ENCODE measurements at places on chromosomes 3 and 15.

DNA sequence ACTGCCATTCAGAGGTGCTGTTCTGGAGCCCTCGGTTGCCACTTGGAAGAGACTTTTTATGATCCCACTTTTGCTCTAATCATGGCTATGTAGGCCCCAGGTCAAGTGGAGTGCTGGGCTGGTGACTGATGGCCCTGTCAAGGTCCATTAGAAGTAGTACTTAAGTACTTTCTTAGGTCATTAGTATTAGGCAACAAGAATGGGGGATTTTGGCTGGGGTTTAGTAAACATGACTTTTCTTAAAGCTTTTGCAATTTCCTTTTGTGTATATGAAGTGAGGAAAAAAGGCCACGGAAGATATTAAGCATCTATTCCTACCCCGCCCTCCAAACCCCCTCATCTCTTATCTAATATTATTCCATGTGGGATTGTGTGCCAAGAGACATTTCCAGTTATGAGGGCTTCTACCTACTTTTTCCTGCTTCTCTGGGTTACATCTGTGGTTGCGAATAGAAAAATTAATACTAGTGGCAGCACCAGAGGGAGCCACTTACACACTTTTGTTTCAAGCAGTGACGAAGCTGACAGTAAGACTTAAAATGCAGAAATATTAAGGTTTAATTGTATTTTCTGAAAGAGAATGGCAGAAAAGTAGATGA, 13.9 kb downstream of the NLGN1 start:
- peak; percentile 38 for DNase-seq

DNA sequence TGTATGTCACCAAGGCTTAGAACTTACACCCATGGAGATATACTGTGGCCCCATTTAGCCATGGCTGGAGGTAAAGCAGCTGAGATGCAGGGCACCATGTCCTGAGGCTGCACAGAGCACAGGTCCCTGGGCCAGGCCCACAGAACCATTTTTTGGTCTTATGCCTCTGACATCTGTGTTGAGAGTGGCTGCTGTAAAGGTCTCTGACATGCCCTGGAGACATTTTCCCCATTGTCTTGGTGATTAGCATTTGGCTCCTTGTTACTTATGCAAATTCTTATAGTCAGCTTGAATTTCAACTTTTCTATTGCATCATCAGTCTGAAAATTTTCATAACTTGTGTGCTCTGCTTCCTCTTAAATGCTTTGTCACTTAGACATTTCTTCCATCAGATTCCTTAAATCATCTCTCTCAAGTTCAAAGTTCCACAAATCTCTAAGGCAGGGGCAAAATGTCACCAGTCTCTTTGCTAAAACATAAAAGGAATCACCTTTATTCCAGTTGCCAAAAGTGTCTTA, 701.3 kb downstream of the EPHA3 start:
- DNase-seq: no peak

DNA sequence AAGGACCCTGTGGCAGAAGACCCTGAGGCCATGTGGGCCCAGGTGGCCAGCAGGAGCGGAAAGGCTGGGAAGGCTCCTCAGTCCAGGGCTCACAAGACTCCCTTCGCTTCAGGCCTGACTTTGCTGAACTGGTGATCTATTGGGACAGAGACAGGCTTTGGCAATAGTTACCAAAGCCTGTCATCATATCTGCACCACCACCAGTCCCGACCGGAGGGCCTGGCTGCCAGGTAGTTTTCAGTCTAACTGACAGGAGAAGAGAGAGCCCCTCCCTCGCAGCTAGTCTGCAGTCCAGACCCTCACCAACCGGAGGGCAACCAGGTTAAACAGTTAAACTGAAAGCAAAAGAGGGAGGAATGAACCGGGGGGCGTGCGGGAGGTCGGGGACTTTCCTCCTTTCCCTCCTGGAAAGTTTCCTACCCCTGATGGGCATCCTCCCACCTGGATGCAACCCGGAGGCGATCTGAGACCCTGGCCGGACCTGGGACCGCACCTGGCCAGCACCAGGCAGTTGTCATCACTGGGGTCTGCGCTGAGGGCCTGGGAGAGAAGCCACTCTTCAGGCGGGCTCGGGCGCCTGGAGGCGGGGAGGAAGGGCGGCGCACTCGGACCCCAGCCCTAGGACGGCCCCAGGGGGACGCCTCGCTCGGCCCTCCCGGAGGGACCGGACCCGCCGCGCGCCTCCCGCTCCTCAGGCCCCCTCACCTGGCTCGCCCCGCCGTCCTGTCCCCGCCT, 435 bp downstream of the RAB27A start:
- DNase-seq: peak; percentile 74

- peak; percentile 67 for DNase-seq
Measured at GRCh38 chr3:72938471-72939265, 50.8 kb downstream of the GXYLT2 start.

DNA sequence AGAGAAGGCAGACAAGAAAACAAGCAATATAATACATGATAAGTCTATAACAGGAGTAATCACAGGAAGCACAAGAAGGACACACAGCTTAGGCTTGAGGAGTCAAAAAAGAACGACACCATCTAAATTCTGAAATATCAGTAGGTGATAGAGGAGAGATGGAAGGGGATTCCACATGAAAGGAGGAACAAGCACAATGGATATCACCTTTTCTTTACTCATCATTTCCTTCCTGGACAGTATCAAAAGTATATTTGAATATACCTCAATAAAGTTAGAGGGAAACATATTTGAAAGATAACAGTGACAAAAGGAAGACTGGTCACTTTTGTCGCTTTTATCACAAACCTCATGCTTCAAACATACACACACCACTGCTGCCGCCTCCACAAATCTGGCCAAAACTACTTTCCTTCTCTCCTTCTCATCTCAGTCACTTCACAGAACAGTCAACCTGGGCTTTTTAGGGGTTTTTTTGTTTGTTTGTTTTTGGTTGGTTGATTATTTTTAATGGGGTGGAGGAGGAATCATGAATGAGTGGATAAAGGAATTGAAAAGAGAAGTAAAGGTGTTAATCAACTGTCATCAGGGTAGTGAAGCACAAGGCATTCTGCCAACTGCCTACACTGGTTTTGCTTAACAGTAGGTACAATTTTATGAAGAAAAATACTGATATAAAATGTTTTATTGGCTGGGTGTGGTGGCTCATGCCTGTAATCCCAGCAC, 18.5 kb downstream of the DENND4A start:
- DNase-seq: no peak

DNA sequence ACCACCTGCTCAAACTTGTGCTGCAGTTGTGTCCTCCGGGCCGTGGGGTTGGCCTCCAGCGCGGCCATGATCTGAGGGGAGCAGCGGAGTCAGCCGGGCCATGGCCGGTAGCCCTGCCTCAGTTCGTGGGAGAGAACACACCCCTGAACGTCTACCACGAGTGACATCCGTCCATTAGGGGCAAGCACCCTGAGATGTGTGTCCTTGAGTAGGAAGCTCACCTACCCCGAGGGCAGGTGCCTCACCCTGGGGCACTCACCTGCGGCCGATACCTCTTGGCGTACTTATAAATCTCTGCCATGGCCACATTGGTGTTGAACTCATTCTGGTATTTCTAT, 13.4 kb downstream of the H1-8 start:
- no peak for DNase-seq
